ENCODE measurements at places on chromosomes 12 and 14.

- no peak for DNase-seq
These were observed 33.0 kb downstream of the PWP1 start for GRCh38 chr12:107718606-107719005.

DNA sequence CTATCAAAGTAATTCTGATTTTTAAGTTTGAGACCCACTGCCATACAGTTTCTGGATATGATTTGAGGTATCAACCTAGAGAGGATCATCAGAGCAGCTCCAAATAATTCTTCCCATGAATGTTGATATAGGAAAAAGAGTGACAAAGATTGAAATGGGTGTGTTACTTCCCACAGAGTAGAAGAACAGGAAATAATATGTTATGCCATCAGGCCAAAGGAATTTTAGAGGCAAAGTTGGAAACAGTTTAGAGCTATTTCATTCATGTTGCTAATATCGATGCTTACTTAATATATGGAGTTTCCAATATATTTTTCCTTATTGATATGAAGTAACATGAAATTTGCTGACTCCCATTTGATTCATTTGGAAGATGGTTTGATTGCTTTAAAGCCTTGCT, 8.9 kb upstream of the MSRB3 start:
- DNase-seq: no peak

- DNase-seq: no peak
These were observed 139.4 kb upstream of the FRMD6 start for GRCh38 chr14:51512316-51512715.

DNA sequence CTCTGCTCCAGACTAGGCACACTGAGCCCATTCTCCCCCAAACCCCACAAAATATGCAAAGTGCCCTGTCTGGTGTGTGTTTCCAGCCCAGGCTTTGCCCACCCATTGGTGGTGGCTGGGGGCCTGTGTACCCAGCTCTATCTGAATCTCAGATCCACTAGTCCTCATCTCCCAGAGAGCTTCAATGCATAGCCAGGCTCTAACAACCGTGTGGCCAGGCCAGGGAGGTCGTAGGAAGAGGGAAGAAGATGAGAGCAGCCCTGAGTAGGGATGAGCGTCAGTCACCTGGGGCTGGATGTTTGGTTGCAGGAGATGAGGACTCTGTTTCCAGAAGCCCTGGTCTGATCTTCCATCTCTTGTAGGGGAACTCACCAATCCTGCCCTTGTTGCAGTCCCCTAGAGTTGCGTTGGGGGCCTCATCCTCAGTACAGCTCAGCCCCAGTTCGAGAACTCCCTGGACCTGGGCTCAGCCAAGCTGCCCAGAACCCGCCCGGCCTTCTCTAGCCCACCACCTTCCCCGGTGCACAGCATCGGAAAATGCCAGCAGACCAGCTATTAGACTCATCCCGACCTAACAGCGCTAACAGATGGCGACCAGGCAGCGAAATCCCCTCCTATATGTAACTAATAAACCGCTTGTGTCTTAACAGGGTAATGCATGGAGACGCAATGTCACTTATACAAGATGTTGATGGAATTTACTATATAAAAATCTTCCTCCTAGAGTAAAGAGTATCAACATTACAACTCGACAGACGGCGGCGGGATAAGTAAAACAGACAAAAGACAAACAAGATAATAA, 3.2 kb upstream of the LHX5 start:
- no peak for DNase-seq

DNA sequence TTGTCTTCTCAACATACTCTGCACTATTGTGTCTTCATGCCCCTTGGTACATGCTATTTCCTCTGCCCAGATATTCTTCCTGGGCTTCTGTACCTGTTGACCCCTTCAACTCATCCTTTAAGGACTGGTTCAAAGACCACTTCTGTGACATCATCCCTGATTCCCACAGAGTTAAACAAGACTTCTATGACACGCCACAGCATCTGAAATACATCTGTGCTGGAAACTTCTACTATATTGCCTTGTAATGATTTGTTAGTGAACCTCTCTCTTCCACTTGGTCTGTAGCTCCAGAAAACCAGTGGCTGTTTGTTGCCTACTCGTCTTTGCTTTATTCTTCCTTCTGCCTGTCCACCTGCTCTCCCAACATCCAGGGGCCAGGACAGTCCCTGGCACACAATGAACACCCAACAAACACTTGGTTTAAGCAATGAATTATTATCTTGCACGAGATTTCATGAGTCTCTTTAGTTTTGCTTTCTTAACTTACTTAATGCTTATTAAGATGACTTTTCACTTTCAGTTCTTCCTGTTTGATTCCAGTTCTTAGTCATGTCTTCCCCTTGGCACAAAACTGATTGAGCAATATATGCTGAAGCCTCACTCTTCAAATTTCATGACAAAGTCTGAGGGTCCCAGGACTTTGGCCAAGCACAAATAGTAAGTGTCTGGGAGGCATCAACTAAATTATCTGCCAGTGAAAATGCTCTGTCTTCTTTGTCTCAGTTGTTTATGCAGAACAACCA, 485.9 kb downstream of the APAF1 start:
- DNase-seq: no peak

GRCh38 chr14:100076133-100076532, 10.9 kb downstream of the EVL start:
- no peak for DNase-seq

DNA sequence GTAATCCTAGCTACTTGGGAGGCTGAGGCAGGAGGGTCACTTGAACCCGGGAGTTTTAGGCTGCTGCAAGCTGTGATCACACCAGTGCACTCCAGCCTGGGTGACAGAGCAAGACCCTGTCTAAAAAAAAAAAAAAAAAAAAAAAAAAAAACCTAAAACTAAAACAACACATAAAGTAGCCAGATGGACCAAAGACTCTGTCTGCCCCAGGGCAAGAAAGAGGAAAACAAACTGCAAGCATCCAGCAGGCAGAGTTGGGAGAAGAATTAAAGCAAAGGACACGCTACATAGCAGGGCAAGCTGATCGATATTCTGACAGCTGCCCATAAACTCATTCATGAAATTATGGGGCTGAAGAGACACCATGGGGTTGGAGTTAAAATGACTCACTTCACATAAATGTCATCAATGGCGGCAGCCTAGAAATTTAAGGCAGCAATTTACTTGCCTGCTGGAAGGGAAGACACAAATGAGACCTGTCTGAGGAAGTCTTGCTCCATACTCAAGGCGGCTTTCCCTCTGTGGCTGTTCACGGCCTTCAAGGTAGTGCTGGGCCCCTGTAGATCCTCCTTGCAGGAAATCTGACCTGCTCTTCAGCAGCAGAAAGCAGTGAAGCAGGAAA, 259.1 kb upstream of the FKBP4 start:
- DNase-seq: no peak

DNA sequence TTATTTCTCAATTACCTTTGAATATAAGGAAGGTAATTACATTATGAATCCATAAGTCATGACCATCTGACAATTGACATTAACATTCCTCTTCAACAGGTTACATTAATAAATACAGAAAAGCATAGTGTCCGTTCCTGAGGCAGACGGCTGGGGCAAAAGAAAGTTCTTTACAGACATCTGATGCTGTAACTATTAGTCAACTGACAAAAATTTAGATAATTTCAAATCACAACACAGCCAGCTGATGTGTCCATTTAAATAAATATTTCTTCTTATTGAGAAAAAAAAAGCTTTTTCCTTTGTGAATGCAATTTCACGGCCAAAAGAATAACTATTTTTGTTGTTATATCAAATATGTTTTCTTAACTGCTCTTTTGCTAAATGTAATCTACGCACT, 9.2 kb upstream of the PYROXD1 start:
- DNase-seq: no peak
